ENCODE measurements at places on chromosomes 2 and 18.

- DNase-seq, result no peak
Observed at GRCh38 chr2:10164601-10165000, 42.1 kb downstream of the RRM2 start.

- DNase-seq, result no peak
Observed at GRCh38 chr2:2114707-2115245, 216.3 kb downstream of the MYT1L start.

DNA sequence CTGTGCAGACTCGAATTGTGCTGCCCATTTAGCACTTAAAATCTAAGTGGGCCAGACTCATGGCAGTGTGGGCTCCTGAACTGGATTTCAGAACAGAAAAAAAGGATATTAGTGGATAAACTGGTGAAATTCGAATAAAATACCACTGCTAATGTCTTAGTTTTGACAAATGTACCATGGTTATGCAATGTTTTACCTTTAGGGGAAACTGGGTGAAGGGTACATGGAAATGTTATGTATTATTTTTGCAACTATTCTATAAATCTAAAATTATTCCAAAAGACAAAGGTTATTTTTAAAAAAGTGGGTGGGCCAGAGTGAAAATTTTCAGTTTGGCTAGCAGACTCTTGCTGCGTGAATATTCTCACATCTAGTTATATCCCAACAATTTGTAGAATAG is 260.6 kb upstream of the CCDC68 start:
- no peak for DNase-seq

GRCh38 chr18:51082571-51083267 is 52.7 kb downstream of the SMAD4 start:
- DNase-seq, result no peak

- DNase-seq, result no peak
Observed at GRCh38 chr2:60306267-60306861, 247.1 kb downstream of the BCL11A start.

GRCh38 chr2:226354434-226354833 is 445.2 kb downstream of the IRS1 start:
- no peak for DNase-seq

DNA sequence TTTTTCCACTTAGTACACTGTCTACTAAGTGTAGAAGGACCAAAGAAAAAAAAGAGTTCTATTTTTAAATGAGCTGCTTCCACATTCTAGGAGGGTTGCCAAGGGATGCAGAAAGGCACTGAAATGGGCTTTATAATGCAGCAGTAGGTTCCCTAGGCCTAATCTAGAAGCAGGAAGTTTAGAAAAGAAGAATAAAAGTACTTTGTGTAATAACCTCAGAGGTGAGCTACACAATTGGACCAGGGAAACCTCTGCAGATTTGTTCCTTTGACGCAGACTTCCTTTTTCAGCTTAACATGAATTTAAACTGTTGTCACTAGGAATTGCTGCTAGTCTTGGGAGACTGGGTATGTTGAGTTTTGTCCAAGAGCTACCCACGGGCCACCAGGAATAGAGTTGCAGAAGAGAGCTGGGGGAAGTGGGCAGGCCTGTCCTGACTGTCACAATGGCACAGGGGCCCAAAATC is 34.6 kb upstream of the RAB1A start:
- no peak for DNase-seq

DNA sequence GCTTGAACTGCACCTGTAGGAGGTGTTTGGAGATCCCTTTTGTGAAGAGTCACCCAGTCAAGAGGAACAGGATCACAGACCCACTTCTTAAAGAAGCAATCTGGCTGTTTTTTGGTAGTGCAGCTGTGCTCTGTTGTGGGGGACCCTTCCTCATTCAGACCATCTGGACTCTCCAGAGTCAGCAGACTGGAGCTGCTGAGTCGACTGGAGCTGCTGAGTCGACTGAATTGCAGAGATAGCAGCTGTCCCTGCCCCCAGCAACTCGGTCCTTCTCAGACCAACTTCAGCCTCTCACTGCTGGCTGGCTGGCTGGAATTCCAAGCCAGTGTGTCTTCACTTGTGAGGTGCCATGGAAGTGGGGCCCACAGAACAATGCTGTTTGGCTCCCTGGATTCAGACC is 56.8 kb downstream of the GTF3C3 start:
- DNase-seq, result no peak

DNA sequence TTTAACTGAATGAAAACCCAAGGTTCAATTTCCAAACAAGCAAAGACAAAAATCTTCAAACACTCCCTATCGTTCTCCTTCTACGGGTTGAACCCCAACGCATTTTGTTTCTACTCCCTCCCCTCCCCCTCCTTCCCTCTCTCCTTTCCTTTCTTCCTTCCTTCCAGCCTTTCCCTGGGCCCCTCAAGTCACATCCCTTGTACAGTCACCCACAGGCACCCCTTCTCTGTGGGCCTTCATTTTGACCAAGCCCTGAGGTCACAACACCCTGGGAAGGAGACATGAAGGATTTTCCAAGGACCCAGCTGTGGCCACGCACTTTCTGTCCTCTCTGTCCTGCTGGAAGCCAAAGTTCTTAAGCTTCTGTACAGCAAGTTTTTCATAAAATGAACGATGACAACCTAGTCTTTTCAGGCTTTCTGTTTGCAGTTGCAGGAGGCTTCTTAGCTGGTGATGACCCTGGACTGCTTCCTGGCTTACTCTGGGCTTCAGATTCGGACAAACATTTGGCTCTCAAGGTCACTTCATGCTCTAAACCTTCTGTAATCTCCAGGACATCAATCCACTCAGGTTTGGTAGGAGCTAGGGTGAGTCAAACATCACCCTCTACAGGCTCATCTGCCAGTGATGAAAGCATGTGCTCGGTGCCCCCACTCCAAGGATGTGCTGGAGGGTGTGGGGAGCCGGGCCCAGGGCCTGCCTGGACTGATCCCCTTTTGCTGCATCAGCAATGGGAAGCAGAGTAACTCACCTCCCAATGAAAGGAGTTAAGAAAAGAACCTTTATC is 25.5 kb downstream of the TMEM247 start:
- DNase-seq, result no peak

DNA sequence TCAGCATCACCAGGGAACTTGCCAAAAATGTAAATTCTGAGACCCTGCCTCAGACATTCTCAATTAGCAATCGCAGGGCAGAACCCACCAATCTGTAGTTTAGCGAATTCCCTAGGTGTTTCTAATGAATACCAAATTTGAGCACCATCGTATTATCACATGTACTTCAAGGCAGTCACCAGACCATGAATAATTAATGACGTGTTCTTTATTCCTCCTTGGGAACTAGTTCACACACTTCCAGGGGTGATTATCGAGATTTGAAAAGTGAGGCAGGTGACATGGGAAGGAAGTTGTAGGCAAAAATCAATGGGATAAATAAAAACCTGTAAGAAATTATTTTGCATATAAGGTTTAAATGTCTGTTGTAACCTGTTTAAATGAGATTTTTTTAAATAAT is 102.5 kb upstream of the CRIM1 start:
- no peak for DNase-seq

- DNase-seq, result no peak
Observed at GRCh38 chr2:200453142-200453852, 56.6 kb downstream of the KCTD18 start.

- no peak for DNase-seq
Observed at GRCh38 chr2:160574468-160575140, 81.0 kb upstream of the RBMS1 start.

GRCh38 chr2:84454581-84454980 is 4.5 kb downstream of the SUCLG1 start:
- DNase-seq, result no peak

DNA sequence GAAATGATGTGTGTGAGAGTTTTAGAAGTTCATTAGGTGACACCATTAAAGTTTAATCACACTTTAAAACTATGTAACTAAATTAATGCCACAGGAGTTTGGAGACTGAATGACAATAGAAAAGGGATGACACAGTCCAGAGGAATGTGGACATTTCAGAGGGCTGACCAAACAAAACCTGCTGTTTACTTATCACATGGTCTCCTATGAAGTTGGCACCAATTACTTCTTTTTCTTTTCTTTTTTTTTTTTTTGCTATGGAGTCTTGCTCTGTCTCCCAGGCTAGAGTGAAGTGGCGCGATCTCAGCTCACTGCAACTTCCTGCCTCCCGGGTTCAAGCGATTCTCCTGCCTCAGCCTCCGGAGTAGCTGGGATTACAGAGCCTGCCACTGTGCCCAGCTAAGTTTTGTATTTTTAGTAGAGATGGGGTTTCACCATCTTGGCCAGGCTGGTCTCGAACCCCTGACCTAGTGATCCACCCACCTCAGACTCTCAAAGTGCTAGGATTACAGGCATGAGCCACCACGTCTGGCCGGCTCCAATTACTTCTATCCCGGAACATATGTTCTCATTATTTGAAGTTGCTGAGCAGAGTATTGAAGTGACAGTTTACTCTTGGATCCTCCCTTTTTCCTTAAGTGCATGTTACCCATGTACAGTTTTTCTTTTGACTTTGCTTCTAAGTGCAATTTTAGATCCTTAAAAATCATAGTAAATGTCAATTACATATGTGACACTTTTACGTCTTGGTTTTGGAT is 4.3 kb downstream of the AGPS start:
- no peak for DNase-seq

DNA sequence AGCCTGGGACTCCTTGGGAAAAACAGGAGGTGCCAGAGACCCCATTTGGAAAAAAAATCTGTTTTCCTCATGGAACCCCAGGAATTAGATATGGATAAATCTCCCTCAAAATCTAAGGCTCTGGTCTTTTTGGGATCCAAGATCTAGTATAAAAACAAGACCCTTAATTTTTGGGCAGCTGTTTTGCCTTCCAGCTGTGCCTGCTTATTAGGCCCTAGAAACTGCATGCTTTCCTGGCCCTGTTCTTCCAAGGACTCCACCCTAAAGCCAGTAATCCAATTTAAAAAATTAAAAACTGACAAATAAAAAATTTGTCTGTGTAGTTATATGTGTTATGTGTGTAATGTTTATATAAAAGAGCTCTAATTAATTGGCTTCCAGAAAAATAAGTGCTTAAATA is 274.6 kb downstream of the STK39 start:
- no peak for DNase-seq

- no peak for DNase-seq
Observed at GRCh38 chr2:14910654-14911053, 278.1 kb downstream of the LRATD1 start.

GRCh38 chr18:37303009-37303408 is 262.6 kb downstream of the CELF4 start:
- DNase-seq, result no peak

GRCh38 chr2:84889332-84889731 is 8.4 kb upstream of the TRABD2A start:
- DNase-seq, result no peak

DNA sequence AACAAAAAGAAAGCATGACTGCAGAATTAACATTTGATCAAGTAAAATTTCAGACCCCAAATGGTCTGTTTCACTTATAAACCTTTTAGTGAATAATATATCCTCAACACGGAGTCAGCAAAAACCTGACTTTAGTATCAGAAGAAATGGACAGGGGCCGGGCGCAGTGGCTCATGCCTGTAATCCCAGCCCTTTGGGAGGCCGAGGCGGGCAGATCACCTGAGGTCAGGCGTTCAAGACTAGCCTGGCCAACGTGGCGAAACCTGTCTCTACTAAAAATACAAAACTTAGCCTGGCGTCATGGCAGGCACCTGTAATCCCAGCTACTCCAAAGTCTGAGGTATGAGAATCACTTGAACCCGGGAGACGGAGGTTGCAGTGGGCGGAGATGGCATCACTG is 3.0 kb downstream of the OR6B3 start:
- no peak for DNase-seq

DNA sequence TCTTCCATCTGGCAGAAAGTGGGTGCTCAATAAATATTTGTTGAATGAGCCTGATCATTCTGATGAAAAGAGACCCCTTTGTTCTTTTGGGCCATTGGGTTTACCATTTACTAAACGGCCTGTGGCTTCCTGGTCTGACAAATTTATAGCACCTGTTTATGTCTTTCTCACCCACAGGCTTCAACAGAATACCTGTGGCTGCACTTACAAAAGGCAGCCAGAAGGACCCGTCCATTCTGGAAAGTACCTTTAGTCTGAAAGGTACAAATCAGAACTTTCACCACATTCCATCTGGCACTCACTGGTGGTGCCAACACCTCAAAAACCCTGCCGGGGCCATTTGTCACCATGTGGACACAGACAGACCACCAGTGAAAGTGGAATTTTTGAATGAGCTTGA is 167.5 kb downstream of the ETAA1 start:
- DNase-seq, result no peak

- DNase-seq, result no peak
Observed at GRCh38 chr2:212923393-212923792, 228.0 kb downstream of the IKZF2 start.

DNA sequence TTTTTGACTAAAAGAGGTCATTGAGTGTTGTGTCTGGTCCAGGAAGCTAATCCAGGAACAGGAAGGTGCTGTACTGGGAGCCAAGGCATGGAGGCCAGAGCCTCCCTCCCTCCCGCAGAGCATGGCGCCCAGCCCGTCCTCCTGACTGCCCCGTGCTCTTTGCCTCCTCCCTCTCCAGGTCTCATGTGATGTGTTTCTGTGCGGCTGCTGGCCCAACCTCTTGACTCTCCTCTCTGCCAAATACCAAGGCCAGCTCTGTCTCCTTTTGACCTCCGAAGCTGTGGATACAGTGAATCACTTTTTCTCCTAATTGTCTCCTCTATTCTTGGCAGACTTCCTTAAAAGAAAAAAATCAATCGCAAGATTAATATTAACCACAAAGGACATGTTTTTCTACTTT is 284.1 kb downstream of the PHLPP1 start:
- no peak for DNase-seq

- peak; percentile 83 for DNase-seq
Observed at GRCh38 chr2:156341452-156342253, 9.1 kb upstream of the NR4A2 start.

GRCh38 chr2:58407487-58407886 is 166.4 kb upstream of the FANCL start:
- DNase-seq, result no peak

DNA sequence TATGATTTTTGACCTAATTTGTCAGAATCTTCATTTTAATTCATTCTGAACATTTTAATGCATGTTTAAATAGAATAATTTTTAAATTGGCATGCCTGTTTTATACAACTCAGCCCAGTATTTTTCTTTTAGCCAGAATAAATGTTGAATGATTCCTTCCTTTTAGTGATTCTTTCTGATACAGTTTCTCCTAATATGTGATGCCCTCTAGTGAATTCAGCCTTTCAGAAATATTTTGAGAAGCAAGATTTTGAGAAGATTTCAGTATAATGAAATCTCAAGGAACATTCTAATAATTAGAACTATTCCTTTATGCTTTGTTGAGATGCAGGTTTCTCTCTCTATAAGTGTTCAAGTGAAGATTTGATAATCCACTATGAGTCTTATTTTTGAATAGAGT is 28.5 kb downstream of the LCLAT1 start:
- no peak for DNase-seq

DNA sequence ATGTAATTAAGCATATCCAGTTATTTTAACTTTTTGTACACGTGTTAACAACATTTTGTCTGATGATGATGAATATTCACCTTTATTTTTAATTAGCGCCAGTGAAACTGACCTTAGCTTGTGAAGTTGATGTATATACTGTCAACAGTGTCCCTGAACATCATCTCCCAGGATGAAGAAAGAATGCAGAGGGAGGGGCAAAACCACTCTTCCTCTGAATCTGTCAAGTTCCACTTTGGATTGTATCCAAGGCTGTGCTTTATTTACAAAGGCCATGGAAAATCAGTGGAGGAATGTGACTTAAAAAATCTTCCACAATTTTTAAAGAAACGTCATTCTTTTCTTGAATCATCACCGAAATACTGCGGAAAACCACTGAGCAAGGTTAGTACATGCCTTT is 4.5 kb upstream of the RMDN2 start:
- no peak for DNase-seq

Data from dorsolateral prefrontal cortex (tissue), 122 donors.